NCI-H82 (cell line): ENCODE measurements at places on chromosomes 6 and 20.

- no peak for DNase-seq
Observed at GRCh38 chr6:159415540-159415939, 246.3 kb downstream of the FNDC1 start.

GRCh38 chr6:115830895-115831294 lies 229.8 kb downstream of the FRK start:
- DNase-seq, result no peak

DNA sequence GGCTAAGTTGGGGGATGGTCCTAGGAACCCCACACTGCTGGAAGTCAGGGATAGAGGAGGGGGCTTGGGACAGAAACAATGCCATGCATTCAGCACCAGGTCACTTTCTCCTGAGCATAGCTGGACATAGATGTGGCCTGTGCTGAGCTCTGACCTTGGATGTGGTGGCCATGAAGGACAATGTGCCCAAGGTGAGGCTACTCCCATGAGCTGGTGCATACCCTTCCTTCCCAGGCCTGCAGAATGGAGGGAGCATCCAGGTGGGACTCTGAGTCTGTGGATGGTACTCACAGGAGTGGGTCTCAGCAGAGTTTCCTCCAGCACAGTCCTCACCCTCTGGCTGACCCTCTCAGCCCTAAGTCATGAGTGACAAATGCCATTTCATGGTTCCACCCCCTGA lies 16.9 kb downstream of the CST9L start:
- DNase-seq, result no peak

DNA sequence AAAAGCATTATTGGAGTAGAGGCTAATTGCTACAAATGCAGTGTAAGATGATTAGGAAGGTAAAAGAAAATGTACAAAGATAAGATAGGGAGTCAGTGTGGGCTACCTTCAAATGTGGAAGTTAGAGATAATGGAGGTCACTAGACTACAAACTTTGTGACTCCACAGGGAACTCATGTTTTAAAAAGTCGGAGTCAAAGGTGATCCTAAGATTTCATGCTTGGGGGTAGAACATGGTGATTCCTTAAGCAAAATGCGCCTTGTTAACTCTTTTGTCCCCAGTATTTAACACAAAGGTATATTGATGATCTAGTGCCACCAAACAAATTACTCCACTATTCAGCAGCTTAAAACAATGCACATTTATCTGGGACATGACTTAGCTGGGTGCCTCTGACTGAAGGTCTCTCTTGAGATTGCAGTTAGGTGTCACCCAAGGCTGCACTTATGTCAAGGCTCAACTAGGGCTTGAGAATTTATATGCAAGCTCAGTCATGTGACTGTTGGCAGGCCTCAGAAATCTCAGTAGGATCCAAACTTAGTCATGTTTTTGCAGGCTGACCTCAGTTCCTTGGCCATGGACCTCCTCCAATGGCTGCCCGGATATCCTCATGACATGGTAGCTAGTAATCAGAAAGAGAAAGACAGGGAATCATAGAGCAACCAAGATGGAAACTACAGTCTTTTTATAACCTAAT lies 11.4 kb upstream of the SNX9 start:
- no peak for DNase-seq

- no peak for DNase-seq
Observed at GRCh38 chr6:97177905-97178304, 105.1 kb downstream of the MMS22L start.

DNA sequence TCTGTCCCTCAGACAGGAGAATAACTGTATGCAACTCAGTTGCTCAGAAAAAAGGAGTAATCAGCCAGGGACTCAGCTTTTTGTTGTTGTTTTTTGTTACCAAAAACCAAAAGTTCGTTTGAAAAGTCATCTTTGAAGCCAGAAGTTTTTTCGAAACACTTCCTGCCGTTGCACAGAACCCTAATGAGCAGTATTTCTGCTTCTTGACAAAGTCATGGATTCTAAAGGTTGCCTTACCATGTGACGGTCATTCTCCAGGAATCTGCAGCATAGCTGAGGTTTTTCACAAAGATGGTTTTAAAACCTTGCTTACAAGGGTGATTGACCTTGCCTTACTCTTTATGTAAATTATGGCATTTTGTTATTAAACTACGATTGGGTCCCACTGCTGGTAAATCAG lies 1.9 kb downstream of the RAB32 start:
- DNase-seq, result no peak

GRCh38 chr6:142867355-142867801 lies 77.6 kb downstream of the HIVEP2 start:
- no peak for DNase-seq

DNA sequence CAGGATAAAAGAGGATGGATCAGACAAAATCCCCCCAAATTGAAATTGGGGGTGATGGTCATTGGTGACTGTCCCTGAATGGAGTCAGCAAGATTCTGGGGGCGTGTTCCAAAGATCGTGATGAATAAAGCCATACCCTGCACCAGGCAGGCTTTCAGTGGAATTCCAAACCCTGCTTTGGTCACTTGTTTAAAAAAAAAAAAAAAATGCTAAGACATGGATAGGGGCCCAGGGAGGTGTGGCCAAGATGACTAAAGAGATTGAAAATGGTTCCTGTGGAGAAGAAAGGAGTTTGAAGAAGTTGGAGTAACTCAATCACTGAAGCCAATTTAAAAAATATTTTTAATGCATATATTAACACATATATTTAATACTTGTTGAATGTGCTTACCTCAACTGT lies 161.4 kb upstream of the KCNG1 start:
- DNase-seq, result no peak

DNA sequence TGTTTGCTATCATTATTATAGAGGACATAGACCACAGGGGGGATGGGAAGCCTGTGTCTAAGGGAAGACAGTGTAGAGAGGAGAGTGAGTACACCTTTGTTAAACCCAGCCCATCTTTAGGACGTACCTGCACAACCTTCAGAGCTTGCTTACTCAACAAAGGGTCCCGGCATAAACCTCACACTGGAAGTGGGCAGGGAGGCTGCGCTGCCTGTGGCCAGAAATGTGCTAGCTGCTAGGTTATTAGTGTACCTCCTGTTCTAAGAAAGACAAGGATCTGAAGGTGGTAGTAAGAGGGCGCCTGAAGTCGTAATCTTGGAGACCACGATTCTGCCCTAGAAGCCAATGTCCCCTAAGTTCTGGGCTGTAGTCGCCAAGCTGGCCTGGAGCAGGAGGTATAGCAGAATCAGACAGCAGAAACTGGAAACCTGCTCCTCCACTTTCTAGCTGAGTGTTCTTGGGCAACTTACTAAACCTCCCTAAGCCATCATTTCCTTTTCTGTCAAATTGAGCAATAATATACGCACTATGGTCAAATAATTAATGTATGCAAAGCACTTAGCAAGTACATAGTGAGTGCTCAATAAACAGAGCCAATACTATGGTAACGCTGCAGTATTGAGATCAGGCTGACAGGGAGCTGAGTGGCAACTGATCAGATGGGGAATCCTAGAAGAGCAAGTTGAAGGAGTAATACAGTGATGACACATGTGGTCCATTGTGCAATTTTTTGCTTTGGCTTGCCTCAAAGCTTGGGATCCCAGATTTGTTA lies 16.8 kb upstream of the AKIRIN2 start:
- no peak for DNase-seq

GRCh38 chr20:34060970-34061369 lies 51.1 kb downstream of the EIF2S2 start:
- no peak for DNase-seq

DNA sequence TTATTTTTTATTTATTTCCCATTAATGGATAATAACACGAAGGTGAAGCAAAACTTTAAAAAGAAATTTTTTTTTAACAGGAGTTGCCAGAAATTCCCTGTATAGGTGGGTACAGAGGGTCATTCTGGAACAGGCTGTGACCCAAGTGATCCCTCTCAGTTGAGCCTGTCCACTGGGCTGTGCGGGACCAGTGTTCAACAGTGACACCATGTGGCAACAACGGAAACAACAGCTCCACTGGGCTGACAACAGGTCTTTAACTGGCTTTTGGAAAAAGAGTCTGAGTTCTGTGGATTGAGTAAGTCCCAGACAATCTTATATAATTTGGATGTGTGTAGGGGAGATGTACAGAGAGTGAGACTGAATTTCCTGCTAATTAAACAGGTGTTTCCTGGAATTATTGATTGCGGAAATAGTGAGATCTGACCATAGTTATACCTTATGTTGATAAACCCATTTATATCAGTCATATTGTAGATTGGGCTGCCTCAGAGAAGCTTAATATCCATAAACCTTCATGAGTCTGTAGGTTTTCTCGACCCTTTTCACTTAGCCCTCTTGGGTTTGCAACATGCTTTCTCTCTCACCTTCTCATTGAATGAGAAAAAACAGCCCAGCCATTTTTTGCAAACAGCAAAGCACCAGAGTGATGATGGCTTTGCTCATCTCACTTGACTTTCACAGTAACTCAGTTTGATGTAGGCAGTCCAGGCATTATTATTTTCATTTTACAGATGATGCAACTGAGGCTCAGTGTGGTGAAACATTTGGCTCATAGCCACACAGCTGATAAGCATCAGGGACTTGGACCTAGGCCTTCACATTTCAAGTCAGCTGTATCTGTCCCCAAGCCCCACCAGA lies 17.5 kb downstream of the KIAA1755 start:
- DNase-seq, result peak; percentile 46

- no peak for DNase-seq
Observed at GRCh38 chr20:17732907-17733521, 33.2 kb downstream of the BANF2 start.

GRCh38 chr6:21213492-21213891 lies 380.1 kb upstream of the SOX4 start:
- DNase-seq, result no peak

DNA sequence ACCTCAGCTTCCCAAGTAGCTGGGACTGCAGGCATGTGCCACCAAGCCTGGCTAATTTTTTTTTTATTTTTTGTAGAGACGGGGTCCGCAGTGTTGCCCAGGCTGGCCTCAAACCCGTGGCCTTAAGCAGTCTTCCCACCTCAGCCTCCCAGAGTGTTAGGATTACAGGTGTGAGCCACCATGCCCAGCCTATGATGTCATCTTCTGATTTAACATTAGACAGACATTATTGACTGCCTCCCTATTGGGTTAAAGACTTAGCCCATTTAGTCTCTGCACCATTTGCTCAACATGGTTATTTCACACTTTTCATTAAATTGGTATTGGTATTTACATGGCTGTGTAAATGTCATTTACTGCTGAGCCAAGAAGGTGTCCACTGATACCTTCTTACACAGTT lies 46.1 kb downstream of the DEK start:
- no peak for DNase-seq

DNA sequence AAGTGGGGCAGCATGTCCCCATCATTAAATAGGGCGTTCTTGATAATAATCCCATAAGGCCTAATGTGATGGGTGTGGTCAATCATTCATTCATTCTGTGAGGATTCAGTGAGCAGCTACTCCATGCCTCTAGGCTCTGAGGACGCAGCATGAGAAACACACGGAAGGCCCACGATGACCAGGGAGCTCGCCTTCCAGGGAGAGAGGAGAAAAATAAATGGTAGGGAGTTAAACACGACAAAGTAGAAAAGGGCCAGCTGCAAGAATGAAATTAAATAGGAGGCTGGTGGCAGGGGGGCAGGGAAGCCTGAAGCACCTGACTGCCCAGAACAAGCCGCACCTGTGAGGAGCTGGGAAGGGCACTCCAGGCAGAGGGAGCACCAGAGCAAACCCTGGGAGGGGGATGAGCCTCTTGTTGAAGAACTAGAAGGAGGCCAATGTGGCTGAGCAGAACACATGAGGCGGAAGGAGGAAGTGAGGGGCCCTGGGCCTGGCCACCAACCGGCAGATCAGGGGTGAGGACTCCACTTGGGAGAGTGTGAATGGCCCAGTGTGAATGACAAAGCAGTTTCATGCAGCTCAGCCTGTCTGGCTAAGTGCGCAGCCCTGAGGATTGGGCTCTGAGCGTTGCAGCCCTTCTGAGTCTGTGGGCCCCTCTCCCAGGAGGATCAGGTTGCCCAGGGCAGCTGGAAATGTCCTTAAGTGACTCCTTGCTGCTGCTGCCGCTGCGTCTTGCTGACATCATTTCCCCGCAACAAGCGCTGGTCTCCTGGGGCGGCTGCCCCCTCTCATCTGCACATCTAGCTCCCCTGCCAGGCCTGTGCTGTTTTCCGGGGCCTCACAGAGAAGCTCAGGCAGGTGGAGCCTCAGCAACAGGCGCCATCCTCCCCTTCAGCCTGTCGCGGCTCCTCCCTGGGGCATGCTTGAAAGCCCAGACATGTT lies 99.9 kb downstream of the CDH26 start:
- DNase-seq, result peak; percentile 92

- no peak for DNase-seq
Observed at GRCh38 chr6:35602133-35602946, 86.4 kb downstream of the FKBP5 start.

GRCh38 chr6:106275692-106276091 lies 49.9 kb downstream of the ATG5 start:
- no peak for DNase-seq

DNA sequence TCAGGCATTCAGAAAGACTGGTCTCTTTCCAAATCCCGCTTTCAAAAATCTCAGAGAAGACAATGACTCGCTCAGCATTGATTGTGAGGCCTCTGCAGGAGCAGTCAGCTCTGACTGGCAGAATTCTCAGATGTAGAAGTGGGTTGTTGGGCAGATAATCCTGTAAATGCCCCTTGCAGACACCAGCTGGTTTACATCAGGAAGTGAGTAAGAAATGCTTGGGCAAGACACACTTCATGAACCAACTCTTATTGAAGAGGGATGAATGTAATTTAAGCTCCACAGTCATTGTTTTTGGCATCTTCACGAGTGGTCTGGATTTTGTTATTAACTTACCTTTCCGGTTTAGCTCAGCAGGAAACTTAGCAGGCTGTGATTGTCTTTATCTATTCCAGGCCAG lies 166.6 kb downstream of the PLCB4 start:
- DNase-seq, result no peak

DNA sequence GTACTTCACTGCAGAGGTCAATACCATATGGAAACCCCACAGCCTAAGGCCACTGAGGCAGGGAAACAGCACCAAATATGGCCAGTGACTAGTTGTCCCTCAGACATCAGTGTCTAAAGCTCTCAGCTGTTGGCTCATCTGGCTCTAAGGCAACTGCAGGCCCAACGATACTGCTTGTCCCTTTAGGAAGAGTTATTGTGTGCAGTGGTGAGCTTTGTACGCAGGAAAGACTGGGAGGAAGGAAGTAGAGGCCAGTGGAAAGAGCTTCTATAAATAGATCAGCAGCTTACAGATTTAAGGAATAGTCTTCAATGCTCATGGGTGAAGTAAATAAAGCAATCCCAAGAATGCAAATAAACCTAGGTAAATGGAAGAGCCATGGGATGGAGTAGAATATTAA lies 29.3 kb downstream of the DNAAF9 start:
- DNase-seq, result no peak

- no peak for DNase-seq
Observed at GRCh38 chr6:54595844-54596243, 250.7 kb upstream of the FAM83B start.

DNA sequence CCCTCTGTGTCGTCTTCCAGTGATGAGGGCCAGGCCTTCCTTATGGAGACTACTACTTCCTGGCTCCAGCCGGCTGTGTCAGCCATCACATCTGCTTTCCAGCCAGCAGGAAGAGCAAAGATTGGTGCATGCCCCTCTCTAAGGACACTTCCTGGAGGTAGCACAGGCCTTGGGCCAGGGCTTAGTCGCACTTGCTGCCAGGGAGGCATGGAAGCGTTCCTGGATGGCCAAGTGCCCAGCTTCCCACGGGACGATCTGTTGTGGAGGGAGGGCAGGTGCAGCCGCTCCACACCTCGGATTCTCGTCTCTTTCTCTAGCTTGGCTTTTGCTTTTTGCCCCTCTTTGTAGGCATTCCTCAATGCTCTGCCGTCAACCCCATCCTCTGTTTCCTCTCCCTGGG lies 11.9 kb downstream of the ERMARD start:
- DNase-seq, result no peak
